HT-29 (cell line): ENCODE measurements at places on chromosomes 2 and 18. TPM values are rescaled to one million over a fixed set of nuclear protein-coding genes. Genes with fewer than 3 reads are reported as not detected.

The REEP1 gene
- total RNA-seq: 0.13 TPM in 1 of 2 replicates, not detected in the other

The CABLES1 gene
- total RNA-seq: 37.0 and 45.9 TPM in 2 replicates

The KCNE4 gene
- not detected in 2 replicates for total RNA-seq

The PXDN gene
- total RNA-seq: 0.13 and 0.16 TPM in 2 replicates

The CNDP1 gene
- total RNA-seq: not detected in 2 replicates

The SLC8A1 gene
- 0.10 and 0.16 TPM in 2 replicates for total RNA-seq

The MYO7B gene
- total RNA-seq: 4.8 and 5.4 TPM in 2 replicates

The SCN3A gene
- total RNA-seq: 0.03 TPM in 1 of 2 replicates, not detected in the other

The CIDEA gene
- total RNA-seq: not detected in 2 replicates

The GCG gene
- total RNA-seq: not detected in 2 replicates

The PARD6G gene
- total RNA-seq: 0.18 and 0.20 TPM in 2 replicates

The ASPRV1 gene
- 1.1 and 2.1 TPM in 2 replicates for total RNA-seq

The CPO gene
- not detected in 2 replicates for total RNA-seq

The ANKRD30BL gene
- total RNA-seq: not detected in 2 replicates

GRCh38 chr2:113198790-113199612, 25.2 kb downstream of the PSD4 start:
- peak; percentile 96 for DNase-seq

GRCh38 chr2:62055724-62056336, 140.1 kb upstream of the B3GNT2 start:
- DNase-seq: no peak

DNA sequence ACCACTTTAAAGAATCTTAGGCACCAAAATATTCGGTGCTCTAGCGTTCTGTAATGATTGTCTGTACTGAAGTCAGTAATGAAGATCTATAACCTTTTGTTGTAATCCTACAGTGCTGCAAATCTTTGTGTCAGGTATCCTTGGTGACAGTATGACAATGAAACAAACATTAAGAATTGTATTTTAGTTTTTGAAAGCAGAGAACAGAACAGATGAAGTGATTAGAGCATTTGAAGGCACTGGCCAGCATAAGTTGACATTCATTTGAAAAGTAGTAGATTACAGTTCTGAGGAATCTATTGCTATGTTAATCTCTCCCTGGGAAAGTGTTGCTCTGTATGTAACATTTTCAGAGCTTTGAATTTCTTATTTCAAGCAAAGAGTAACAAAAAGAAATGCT, 451.2 kb downstream of the NUP35 start:
- no peak for DNase-seq

DNA sequence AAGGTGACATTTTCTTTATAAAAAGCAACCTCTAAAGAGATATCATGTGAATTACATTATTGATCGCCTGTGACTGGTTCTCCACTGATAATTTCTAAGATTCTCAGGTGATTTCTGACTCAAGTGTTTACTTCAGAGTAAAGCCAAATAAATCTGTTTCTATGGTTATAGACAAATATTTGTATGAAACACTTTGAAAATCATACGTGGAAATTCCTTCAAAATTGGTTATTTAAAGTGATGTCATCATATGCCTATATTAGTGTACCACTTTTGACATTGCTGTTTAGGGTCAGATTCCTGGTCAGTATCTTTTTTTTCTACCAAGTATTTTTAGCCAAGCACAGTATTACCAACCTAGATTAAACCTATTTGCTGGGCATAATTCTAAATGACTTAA, 881.3 kb upstream of the FAM98A start:
- no peak for DNase-seq

DNA sequence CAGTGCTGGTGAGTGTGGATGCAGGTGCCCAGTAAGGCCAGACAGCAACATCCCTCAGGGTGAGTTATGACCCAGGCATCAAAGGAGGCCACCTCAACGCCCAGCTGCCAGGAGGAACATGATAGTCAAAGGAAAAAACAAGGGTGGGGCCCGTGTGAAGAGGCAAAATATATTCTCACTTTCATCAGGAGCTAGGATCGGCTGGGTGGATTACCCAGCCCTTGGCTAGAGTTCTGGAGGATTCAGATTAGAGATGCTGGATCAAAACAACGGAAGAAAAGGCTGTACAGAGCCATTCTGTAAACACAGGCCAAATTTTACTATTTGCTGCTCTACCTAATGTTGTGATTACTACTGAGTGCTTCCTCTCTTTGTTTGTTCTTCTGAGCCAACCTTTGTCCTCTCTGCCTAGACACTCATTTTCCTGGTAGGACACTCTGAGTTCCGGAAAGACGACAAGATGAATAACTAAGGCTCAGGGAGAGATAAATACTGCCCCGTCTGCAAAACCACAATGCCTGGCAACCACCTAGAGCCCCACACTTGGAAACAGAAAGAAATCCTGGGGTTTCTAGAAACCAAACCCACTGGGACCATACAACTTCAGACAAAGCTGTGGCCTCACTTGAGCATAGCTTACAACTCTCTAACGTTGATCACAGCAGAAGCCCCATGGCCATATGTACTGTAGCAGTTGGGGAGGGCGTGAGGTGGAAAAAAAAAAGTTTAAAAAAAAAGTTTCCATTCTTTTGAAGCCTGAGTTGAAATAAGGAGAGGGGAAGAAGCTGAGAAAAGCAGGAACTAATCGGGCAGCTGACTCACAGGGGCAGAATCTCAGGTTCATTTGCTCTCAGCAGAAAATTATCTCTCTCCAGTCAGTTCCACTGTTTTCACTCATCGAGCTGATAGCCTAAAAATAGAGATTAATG, 17.8 kb upstream of the PMAIP1 start:
- DNase-seq: peak; percentile 69

- no peak for DNase-seq
These were observed 278.8 kb downstream of the RND3 start for GRCh38 chr2:150208689-150209088.

- no peak for DNase-seq
These were observed 112.3 kb downstream of the COLEC12 start for GRCh38 chr18:388200-388599.

- DNase-seq: no peak
These were observed 1.7 kb upstream of the PDCD1 start for GRCh38 chr2:241860184-241861078.

DNA sequence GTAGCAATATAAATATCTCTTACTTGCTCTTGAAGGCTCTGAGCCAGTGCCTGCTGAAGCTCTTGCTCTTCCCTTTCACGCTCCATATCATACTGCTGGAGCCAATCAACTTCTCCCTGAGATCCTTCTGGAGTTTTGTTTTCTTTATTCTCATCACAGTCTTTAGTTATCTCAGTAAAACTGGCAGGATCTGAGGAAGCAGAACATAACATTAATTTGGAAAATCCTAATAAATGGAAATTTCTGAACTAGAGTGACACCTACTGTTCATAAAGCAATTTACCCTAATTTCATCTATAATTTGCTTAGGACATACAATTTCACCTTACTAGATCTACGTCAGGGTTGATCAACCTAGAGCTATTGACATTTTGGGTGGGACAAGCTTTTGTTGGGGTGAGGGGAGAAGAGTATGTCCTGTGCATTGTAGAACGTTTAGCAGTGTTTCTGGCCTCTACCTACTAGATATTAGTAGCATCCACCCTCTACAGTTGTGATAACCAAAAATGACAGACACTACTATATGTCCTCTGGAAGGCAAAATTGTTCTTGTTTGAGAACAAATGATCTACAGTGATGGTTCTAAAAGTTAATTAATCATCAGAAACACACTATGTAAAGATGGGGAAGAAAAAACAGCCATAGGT, 47.2 kb downstream of the VIL1 start:
- peak; percentile 72 for DNase-seq

DNA sequence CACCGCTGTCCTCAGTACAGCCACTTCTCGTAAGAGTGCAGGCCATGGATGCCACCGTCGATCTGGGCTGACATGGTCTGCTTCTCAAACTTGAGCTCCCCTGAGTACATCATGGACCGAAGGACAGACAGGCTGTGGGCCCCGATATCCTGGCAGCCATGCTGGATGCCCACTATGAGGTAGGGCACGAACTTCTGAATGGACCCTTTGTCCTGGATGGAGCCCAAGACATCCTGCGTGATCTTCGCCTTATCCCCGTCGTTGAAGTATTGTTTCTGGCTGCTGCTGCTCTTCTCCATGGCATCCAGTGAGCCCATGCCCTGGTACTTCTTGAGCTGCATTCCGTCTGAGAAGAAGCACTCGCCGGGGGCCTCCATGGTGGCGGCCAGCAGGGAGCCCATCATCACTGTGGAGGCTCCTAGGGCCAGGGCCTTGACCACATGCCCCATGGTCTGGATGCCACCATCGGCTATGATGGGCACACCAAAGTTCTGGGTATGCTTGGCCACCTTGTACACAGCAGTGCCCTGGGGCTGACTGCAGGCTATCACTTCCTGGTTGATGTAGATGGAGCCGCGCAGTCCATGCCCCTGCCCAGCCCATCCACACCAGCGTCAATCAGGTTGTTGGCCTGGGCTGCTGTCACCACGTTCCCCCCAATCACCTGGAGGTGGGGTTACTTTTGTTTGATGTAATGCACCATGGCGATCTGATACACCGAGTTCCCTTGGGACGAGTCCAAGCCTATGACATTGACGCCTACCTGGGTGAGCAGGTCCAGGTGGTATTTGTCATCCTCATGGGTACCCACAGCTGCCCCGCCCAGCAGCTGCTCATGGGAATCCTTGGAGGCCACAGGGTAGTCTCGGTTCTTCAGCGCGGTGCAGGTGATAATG, 21.8 kb downstream of the CFLAR start:
- DNase-seq: no peak

GRCh38 chr2:113157118-113157896, 16.5 kb upstream of the PSD4 start:
- peak; percentile 73 for DNase-seq

DNA sequence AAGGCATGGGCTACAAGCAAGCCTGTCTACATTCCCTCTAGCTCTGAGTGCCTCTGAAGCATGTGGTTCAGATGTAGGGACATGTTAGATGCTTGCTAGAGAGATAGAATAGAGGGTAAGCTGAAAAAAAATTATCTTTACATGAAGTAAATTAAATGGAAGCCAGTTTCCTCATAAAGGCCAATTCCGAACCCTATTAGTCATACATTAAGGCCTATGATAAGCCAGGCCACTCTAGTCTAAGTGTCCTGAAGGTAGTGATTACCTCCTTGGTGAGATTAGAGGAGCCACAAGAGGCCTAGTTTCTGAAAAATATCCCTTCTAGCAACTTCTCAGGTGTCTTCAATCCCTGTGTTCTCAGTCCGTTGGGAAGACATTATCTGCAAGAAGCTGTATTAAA, 72.4 kb upstream of the NPAS2 start:
- DNase-seq: no peak

GRCh38 chr18:45920367-45920766, 46.8 kb downstream of the EPG5 start:
- peak; percentile 29 for DNase-seq

- no peak for DNase-seq
These were observed 12.2 kb upstream of the HDAC4 start for GRCh38 chr2:239412905-239413603.

DNA sequence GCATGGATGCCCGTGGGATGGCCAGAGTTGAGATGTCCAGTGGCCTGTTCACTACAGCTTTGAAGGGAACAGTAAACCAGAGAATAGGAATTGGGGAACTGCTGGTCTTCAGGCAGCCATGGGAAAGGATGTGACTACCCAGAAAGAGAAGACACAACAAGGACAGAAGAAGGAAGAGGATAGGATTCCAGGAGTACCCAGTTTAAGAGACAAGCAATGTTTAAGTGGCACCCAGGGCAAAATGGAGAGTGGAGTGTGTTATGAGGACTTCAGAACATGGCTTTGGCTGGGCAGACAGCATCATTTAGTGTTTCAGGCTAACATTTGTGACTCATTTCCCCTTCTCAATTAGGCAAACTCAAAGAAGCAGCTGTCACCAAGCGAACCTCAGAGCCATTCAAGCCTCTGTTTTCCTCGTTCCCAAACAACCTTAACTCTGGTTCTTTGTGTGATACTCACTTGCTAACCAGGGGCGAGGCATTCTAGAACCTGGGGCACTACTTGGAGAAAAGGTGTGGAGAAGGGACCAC, 4.0 kb upstream of the FAM124B start:
- DNase-seq: no peak

DNA sequence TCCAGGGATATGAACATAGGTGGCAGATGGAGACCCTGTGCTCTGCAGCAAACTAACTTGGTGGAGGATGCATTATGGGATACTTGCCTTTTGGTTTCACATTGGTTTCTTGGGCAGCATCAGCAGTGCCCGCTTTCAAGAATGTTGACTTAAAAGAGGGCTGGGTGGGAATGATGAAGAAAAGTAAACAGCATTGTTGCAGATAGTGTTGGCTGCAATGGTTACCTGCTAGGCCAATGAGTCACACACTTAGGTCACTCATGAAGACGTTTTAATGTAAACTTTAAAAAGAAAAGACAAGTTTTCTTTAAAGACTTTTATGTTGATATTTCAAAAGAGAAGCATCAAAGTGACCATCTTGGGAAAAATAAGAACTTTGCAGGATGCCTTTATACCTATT, 26.1 kb upstream of the FAM237A start:
- DNase-seq: no peak

DNA sequence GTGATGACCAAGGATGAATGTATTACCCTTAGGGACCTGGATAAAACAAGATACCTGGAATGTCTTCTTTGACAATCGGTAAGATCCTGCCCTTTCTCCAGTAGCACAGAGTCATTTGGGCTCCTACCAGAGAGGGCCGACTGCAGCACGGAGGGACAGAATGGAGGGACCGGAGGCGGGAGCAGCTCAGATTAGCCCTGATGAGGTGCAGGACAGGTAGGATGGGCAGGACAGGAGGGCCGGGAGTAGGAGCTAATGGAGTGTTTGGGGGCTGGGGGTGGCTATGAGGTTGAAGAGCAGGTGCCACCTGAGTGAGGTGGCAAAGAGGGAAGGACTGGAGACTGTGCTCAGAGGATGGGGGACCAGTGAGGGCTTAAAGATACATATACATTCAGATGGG, 9.9 kb upstream of the PRELID3A start:
- no peak for DNase-seq

- DNase-seq: no peak
These were observed 122.7 kb upstream of the GLI2 start for GRCh38 chr2:120612931-120613330.

DNA sequence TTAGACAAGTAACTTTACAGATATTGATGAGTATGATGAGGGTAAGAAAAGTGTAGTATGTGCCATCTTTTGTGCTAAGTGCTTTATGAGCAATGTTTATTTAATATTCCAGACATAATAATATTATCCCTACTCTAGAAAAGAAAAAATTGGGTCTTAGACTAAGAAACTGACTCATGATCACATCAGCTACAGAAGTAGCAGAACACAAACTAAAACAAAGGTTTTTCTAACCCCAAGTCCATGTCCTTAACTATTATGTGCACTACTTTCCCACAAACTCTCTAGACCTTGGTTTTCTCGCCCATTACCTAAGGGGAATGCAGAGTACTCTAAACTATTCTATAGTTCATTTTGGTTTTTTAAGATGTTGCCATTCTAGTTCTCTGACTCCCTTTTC, 64.5 kb downstream of the BAZ2B start:
- DNase-seq: no peak

GRCh38 chr2:58466804-58467203, 225.7 kb upstream of the FANCL start:
- no peak for DNase-seq
